A549 treated with CpdA at 1 μM for 4 hours (cell line): ENCODE measurements at places on chromosomes 11 and 22. TPM values are rescaled to one million over a fixed set of nuclear protein-coding genes. Genes with fewer than 3 reads are reported as not detected.

KREMEN1 gene
- 2.3 to 3.6 TPM (median 3.4 TPM) in 5 replicates for total RNA-seq

MS4A6A gene
- not detected in 5 replicates for total RNA-seq

GAB4 gene
- total RNA-seq = not detected in 5 replicates

SSRP1 gene
- 220 to 267 TPM (median 233 TPM) in 5 replicates for total RNA-seq

PGA4 gene
- not detected in 5 replicates for total RNA-seq

ANGPTL5 gene
- total RNA-seq = not detected in 5 replicates

CELSR1 gene
- 23.2 to 26.2 TPM (median 25.6 TPM) in 5 replicates for total RNA-seq

BAD gene
- total RNA-seq = 72.9 to 105 TPM (median 99.7 TPM) in 5 replicates

NLRX1 gene
- total RNA-seq = 7.7 to 11.4 TPM (median 9.9 TPM) in 5 replicates

FANCF gene
- total RNA-seq = 6.4 to 8.5 TPM (median 7.8 TPM) in 5 replicates

ADAMTS15 gene
- 8.3 to 13.1 TPM (median 10.8 TPM) in 5 replicates for total RNA-seq

WNT11 gene
- 0.35 to 1.5 TPM (median 0.97 TPM) in 5 replicates for total RNA-seq

CFAP300 gene
- 4.4 to 5.9 TPM (median 5.6 TPM) in 5 replicates for total RNA-seq

ARHGAP1 gene
- 52.4 to 63.0 TPM (median 54.6 TPM) in 5 replicates for total RNA-seq

DDTL gene
- 1.5 to 2.0 TPM (median 1.8 TPM) in 5 replicates for total RNA-seq

LDHAL6A gene
- not detected in 5 replicates for total RNA-seq

DBX1 gene
- total RNA-seq = not detected in 5 replicates

ROM1 gene
- 2.2 to 4.7 TPM (median 4.0 TPM) in 5 replicates for total RNA-seq
